ENCODE measurements at places on chromosomes 7 and 10.

DNA sequence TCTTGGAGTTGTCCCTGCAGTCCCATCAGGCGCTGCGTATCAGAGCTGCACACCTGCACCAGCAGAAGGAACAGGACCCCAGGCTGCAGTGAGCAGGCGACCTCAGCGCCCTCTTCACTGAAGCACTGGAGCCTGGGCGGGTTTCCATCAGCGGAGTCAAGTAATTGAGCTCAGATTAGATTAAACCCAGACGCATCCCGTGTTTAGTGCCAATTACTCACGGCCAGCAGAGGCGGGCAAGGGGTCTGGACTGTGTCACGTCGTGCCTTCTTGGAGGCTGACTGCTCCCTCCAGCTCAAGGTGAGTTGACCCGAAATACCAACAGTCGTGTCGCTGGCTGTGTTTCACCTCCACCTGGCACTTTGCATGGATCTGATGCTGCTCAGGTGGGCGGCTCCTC lies 123.6 kb downstream of the CXCL12 start:
- no peak for DNase-seq

DNA sequence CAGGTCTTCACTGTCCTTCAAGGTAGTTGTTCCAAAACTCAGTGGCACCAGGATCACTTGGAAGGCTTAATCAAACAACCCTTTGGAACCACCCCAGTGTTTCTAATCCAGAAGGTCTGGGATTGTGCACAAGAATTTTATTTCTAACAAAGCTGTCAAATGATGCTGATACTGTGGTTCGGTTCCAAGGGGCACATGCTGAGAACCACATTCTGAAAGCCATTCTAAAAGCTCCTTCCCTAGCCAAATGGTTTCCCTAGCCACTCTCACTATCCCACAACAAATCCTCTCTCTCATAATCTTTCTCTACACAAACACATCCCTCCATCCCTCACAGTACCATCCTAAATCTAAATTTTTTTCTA lies 52.1 kb downstream of the MACC1 start:
- no peak for DNase-seq

DNA sequence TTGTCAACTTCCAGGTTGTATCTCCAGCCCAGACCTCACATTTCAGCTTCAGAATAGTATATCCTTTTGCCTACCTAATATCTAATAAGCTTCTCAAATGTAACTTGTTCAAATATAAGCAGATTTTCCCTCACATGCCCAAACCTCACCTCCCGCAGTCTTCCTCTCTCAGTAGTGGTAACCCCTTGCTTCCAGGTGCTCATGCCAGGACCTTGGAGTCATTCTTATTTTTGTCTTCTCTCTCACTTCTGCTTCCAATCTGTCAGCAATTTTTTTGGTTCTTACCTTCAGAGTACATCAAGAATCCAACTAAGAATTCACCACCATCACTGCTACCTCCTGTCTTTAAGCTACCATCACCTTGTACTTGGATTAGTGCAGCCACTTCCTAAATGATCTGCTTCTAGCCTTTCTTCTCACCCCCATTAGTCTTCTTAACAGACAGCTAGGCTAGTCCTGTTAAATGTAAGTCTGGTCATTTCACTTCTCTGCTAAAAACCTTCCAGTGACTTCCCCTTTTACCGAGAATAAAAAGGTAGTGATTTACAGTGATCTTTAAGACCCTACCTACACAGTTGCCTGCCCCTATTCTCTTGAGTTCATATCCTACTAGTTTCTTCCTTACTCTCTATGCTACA lies 14.0 kb downstream of the ANKIB1 start:
- no peak for DNase-seq

- no peak for DNase-seq
Measured at GRCh38 chr7:142450206-142450605, 192.3 kb upstream of the PRSS58 start.

DNA sequence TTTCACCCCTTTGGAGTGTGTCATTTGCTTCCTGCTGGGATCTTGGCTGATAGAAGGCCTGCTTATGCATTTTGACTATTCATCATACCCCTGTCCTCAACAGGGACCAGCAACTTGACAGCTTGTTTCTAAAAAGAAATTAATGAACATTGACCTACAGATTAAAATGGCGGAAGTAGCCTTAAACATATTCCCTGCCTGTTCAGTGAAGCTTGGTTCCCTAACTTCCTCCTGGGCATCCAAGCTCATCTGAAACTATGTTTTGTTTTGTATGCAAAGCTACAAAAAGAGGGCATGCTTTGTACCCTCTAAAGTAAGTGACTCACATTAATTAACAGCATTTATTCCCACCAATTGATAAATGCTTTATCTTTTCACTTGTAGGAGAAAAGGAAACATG lies 26.8 kb upstream of the CDK14 start:
- DNase-seq: no peak

DNA sequence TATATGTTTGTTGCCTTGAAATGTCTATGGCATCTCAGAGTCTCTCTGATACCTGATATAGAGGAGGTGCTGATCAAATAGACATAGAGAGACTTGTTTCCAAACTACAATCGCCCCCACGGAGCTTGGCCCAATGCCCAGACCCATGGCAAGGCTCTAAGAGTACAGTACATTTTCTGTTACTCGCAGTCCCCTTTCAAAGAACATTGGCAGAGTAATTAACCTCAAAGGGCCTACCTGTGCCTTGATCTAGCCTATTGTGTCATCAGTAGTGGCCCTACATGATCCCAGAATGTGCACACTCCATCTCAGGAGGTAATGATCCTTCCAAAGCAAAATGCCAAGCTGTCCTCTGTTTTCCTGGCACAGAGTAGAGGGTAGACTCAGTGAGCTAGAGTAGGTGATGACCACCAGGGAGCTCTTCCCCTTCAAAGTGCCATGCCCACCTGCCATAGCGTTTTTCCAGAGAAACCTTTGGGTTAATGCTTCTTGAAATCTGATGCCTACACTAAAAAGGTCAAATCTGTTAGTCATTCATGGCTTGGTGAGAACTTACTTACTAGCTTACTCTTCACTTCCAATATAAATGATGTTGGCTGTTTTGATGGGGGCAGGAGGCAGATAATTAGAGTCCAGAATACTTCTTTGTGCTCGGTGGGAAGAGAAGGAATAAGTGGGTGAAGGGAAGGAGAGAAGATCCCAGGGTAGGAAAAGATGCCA lies 41.2 kb upstream of the ACSL5 start:
- DNase-seq: no peak

GRCh38 chr10:62475551-62475950 lies 101.4 kb downstream of the ZNF365 start:
- no peak for DNase-seq

Data from stimulated activated CD4-positive, alpha-beta T cell treated with anti-CD3 and anti-CD28 coated beads, Interleukin-4, amount 100 ng/mL, for 4 hours (primary cell).